ENCODE measurements at places on chromosomes 7 and 10. TPM values are rescaled to one million over a fixed set of nuclear protein-coding genes. Genes with fewer than 3 reads are reported as not detected.

- DNase-seq, result no peak
Observed at GRCh38 chr10:88157981-88158465, 294.6 kb downstream of the PTEN start.

DNA sequence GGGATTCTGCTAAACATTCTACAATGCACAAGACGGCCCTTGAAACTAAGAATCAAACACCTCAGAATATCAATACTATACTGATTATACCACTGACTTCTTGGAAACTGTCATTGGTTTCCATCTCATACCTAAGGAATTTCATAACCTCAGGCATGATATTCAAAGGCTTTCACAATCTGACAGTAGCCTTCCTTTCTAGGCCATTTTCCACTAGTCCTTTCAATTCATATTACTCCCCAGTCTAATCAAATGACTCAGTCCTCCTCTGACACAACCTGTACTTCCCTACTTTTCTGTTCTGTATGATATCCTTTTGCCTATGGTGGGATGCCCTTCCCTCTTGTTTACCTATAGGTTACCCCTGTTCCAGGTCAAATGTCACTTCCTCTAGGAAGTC, 48.3 kb downstream of the CSTF2T start:
- no peak for DNase-seq

GRCh38 chr7:64045301-64046040, at the start of gene ZNF727:
TSS of gene ZNF727 (plus strand) at chr7:64045434. CDS start at chr7:64045622, 188 bp downstream.
- DNase-seq, result peak; percentile 81

- DNase-seq, result no peak
Observed at GRCh38 chr10:31204090-31204489, 114.9 kb upstream of the ZEB1 start.

DNA sequence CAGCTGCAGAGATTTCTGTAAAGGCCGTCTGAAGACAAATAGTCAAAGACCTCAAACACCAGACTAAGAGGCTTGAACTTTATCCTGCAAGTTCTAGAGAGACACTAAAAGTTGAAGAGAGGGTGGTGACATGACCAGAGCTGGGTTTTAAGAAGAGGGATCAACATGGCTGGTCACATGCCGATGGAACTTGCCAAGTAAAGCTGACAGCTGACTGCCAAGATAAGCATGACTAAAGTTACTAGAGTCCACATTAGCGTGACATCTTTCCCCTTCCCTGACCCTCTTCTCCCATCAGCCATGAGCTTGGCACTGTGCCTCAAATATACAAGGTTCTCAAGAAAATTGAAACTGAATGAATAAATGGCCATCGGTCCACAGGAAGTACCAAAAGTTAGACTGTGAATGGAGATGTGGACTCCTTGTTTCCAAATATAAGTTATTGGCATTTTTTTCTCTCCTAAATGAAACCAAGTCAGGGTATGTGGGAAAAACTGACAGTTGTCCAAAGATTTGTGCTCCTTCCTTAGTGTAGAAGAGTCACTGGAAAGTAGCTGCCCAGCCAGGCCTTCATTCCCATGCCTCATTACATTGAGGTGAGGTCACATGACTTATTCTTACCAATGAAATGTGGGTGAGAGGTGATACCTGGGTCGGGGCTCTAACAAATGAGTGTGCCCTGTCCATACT, 24.5 kb downstream of the XPNPEP1 start:
- DNase-seq, result no peak

Gene MNX1
- not detected for total RNA-seq

DNA sequence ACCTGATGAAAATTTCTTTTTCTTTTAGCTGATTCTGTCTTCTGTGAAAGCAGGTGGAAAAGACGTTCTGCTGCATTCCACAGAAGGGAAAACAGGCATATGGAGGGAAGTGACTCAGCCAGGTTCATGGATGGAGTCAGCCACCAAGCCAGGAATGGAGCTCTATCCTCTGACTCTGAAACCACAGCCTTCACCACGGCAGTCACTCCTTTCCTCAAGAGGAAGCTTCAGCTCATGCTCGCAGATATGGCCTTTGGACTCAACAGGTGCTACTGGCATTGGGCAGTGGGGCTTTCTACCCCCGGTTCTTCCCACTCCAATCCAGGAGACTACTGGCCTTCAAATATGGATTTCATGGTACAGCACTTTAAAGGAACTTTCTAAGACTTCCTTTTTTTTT, 11.5 kb upstream of the PLAU start:
- DNase-seq, result no peak

- DNase-seq, result no peak
Observed at GRCh38 chr7:152871678-152872060, 112.1 kb downstream of the ACTR3B start.

DNA sequence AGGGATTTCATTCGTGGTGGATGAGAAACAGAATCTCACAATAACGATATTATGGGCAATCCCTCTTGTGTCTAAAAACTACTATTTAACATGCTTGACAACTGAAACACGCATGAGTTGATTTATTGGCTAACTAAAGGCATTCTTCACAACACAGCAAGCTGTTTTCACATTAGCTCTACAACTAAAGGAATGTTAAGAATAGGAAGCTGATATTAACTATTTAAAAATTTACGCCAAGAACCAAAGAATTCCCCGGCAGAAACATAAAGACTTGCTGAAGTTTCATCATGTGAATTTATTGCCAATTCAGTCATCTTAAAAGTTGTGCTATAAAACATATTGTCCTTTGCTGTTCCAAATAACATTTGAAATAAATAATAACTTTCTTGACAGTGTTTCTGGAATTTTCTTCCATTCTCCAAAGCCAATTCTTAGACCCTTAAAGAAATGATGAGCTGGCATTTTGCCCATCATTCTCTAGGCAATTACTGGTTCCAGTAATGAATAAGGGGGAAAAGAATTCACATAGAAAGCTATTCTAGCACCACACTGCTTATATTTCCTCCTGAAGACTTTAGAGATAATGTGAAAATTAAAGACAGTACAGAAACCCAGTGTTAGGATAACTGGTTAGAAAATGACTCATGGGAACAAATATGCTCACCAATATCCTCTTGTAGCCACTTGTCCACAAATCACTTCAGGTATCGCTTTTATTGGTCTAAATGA, 233.1 kb downstream of the PARD3 start:
- DNase-seq, result no peak

- DNase-seq, result no peak
Observed at GRCh38 chr7:123865517-123866117, 20.6 kb downstream of the HYAL4 start.

Gene EZH2
- total RNA-seq, result 1.1 TPM

- peak; percentile 85 for DNase-seq
Observed at GRCh38 chr10:80664071-80664680, 126.5 kb downstream of the SH2D4B start.

Gene NME8
- total RNA-seq, result not detected

GRCh38 chr10:5564537-5565204, 39.9 kb downstream of the CALML3 start:
- no peak for DNase-seq

DNA sequence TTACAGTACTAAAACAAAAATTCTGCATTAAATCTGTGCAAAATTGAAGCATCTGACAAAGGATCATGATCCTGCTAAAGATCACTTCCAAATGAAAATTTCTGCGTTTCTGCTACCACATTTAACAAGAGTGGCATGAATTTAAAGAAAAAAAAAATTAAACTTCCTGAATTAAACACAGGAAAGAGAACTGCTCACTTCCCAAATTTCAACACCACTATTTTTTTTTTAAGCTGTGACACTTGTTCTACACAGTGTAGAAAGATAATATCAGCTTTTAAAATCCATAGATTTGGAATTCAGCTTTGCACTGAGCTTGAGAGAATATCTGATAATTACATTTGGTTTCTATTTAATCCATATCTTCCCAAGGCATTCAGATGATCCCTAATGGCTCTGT, 73.6 kb downstream of the EPC1 start:
- DNase-seq, result no peak
